ENCODE measurements at places on chromosomes 5 and 9.

DNA sequence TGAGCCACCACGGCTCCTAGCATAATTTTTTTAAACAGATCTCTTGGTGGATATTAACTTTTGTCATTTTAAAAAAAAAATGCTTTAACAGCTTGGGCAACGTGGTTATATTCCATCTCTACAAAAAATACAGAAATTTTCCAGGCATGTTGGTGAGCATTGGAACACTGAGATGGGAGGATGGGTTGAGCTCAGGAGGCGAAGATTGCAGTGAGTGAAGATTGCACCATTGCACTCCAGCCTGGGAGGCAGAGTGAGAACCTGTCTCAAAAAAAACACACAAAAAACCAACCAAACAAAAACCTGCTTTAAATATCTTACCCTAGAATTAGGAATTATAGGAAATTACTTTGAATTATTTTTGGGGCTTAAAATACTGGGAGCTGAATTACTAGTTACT, 55.2 kb downstream of the NSD1 start:
- no peak for DNase-seq

- no peak for DNase-seq
Measured at GRCh38 chr5:76204713-76205112, 121.5 kb downstream of the SV2C start.

GRCh38 chr5:18607570-18607969, 973.3 kb downstream of the TAF11L14 start:
- DNase-seq: no peak

- no peak for DNase-seq
Measured at GRCh38 chr5:73668486-73669111, 42.6 kb downstream of the ARHGEF28 start.

Data from stimulated activated CD4-positive, alpha-beta T cell treated with anti-CD3 and anti-CD28 coated beads, TNF-alpha, amount 100 ng/mL, for 1 hour (primary cell).